ENCODE measurements at places on chromosomes 3 and 15. TPM values are rescaled to one million over a fixed set of nuclear protein-coding genes. Genes with fewer than 3 reads are reported as not detected.

DNA sequence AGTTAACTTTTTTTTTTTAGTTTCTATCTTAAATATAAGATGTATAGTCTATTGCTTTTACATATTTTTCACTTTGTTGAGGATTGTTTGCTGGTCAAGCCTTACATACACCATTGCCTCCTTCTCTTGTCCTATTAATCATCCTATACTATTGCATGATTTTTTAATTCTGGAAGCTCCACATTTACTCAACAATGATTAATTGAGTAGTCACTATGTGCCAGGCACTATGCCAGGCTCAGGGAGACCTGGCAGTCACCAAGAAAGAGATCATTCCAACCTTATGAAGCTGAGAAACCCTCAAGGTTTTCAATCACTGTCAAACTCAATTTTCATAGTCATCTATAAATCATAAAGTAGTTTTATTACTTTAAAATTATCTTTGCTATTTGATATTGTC is 626.2 kb downstream of the IGSF11 start:
- no peak for DNase-seq

GRCh38 chr3:73548436-73548835 is 76.3 kb downstream of the PDZRN3 start:
- no peak for DNase-seq

DNA sequence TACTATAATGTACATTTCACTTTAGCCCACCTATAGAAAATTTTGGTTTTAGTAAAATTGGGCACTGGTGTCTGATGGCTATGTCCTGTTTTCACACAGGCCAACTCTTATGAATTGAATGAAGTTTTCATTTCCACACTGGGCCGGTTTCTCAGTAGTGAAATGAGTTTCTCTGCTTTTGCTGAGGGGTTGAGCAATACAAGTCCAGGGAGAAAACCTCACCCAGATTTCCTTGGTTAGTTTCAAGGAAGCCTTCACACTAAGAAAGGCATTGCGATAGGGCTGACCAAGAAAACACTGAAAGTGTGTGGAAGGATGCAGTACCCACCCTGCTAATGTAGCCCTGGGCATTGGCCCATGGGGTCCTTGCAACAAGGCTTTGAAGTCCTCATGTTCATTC is 331.5 kb upstream of the CFAP20DC start:
- DNase-seq: no peak

- DNase-seq: peak; percentile 88
Measured at GRCh38 chr3:12135029-12135657, 23.6 kb downstream of the TIMP4 start.

DNA sequence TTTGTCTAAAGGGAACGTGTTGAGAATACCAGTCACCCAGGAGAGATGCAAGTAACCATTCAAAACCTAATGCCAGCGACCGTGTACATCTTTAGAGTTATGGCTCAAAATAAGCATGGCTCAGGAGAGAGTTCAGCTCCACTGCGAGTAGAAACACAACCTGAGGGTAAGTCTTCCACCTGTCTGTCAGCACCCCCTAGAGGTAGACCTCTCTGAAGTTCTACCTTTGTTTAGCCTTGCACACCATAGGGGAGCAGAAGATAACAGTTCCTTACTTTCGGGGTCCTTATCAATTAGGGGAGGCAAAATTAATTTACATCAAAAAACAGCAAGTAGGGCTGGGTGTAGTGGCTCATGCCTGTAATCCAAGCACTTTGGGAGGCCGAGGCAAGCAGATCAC is 124.4 kb downstream of the HCN4 start:
- no peak for DNase-seq

- DNase-seq: no peak
Measured at GRCh38 chr3:69906351-69906966, 93.1 kb upstream of the SAMMSON start.

DNA sequence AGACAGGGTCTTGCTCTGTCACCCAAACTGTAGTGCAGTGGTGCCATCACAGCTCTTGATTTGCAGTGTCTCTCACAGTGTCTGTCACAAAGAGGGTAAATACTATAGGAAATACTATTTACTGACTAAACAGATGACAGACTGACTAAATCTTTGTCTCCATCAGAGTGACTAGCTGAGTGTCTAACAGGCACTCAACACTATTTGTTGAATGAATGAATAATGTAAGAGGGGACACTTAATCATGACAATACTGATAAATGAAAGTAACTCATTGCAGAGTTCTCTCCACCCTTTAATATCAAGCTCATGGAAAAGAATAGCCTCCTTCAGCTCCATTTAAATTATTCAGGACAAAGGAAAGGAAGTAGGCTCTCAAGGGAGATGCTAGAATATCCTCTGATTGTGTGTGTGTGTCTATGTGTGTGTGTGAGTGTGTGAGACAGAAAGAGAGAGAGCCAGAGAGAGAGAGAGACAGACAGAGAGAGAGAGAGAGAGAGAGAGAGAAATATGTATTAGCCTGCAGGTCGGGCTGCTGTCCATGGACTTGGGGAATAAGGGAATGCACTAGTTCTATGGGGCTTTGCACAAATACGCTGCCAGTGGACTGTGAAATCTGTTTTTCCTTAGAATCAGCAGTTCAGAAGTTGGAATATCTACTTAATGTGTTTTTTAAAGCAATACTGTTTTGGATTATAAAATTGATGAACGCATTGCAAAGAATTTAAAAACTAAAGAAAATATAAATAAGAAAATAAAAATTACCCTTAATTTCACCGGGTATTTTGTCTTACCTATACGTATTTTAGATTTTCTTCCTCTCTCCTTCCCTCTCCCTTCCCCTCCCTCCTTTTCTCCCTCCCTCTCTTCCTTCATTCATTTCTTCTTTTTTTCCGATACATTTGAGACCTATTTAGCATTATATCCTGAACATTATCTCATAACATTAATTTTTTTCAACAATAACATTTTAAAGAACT is 132.9 kb upstream of the LRIG1 start:
- DNase-seq: no peak

GRCh38 chr3:172334671-172335207 is 113.5 kb downstream of the GHSR start:
- DNase-seq: no peak

DNA sequence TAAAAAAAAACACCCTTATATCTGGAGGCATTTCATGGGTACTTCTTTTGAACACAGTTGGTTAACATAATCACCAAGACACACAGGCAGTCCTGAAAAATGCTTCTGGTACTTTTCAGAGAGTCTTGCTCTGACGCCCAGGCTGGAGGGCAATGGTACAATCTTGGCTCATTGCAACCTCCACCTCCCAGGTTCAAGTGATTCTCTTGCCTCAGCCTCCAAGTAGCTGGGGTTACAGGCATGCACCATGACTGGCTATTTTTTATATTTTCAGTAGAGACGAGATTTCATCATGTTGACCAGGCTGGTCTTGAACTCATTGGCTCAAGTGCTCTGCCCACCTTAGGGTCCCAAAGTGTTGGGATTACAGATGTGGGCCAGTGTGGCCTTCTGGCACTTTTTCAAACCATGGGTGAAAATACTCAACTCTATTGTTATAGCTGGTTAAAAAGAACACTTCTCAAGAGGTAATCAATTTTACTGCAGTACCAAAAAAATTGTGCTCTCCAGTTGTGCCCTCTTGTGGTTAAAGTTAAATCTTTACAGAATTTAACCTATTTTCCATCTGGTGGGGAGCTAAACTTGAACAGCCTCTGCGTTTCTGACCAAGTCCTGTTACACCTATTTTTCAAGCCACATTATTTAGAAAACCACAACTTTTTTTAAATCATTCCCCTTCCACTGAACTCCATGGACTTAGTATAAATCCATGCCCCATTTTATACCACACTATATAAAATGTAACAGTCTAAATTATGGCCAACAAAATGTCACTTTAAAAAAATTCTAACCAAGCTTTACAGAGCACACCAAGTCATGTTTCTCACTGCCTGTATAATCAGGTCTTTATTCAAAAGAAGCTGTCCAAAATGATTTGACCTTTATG is 1.2 kb upstream of the SNAPC5 start:
- DNase-seq: no peak

GRCh38 chr15:90576711-90577389 is 47.1 kb downstream of the CRTC3 start:
- no peak for DNase-seq

DNA sequence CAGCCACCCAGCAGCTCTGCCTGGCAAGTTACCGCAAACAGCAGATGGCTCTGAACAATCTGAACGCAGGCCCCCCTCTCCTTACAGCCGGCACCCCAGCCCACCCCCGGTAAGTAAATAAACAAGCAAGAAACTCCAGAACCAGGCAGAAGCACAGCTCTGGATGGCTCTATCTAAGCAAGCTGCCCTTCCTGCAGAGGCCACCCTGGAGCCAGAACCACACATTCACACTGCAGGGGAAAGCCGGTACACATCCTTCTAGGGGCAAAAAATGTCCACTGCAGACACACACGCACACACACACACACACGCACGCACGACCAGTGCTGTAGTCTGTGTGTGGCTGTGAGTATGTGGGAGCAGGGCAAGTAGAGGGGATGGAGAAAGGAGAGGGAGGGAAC is 63.9 kb downstream of the ADCY5 start:
- no peak for DNase-seq

- no peak for DNase-seq
Measured at GRCh38 chr3:138197058-138197457, 10.0 kb downstream of the ARMC8 start.

GRCh38 chr3:124620600-124621063 is 109.6 kb upstream of the UMPS start:
- no peak for DNase-seq

GRCh38 chr15:78000091-78000926 is 77.2 kb downstream of the TBC1D2B start:
- peak; percentile 87 for DNase-seq

DNA sequence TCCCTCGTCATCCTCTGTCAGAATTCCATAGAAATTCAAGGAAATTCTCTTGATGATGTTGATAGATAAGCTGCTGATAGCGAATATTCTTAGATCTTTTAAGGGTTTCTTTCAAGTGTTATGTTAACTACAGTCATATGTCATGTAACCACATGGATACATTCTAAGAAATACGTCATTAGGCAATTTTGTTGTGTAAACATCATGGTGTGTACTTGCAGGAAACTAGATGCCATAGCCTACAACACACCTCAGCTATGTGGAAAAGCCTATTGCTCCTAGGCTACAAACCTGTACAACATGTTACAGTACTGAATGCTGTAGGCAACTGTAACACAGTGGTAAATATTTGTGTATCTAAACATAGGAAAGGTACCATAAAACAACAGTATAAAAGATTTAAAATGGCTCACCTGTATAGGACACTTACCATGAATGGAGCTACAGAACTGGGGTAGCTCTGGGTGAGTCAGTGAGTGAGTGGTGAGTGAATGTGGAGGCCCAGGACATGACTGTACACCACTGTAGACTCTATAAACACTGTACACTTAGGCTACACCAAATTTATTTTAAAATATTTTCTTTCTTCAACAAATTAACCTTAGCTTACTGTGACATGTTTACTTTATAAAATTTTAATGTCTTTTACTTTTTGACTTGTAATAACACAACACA is 34.6 kb downstream of the GLDN start:
- no peak for DNase-seq

DNA sequence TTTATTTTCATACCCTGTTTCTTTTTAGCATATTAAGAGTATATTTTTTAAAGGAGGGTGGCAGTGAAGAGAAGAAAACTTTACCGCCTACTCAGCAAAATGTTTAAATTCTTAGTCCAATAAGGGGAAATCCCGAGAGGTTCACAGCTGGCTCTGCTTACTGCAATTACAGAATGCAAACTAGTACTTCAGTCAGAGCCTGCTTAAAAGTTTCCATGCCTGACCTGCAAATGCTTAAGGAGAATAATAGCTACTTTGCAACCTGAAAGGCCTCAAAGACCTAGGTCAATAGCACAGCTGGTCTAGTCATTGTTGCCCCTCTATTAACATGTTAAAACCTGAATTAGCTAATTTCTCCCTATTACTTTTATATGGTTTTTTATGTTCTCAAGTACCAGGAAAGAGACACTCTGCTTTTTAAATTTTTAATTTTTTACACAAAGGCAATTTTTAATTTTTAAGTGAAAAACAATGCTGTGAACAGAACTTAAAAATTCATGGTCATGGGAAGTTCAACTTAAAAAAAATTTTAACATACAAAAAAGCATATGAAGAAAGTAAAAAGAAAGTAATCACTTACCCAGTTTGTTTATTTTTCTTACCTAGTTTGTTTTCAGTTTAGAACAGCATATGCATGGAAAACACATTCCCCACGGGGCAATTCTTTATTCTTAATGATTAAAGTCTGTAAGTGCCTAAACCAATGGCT is 79.2 kb downstream of the P3H2 start:
- DNase-seq: no peak

GRCh38 chr15:39211108-39211979 is 369.5 kb upstream of the THBS1 start:
- no peak for DNase-seq

DNA sequence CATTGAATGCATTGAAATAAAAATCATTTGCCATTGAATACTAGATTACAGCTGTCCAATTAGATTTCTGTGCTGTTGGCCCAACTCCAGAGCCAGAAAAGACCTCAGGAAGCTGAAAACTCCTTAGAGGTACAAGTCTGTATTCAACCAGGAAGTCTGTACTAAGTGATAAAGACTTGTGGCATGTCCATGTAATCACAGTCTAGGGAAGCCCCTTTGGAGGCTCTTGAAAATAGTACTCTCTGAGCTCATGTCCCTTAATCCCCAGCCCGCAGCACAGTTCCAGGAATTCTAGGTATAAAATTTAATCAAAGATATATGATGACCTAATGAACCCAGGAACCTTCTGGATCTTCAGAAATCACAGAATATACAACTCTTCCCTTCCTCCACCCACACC is 279.4 kb downstream of the RSL24D1 start:
- no peak for DNase-seq

DNA sequence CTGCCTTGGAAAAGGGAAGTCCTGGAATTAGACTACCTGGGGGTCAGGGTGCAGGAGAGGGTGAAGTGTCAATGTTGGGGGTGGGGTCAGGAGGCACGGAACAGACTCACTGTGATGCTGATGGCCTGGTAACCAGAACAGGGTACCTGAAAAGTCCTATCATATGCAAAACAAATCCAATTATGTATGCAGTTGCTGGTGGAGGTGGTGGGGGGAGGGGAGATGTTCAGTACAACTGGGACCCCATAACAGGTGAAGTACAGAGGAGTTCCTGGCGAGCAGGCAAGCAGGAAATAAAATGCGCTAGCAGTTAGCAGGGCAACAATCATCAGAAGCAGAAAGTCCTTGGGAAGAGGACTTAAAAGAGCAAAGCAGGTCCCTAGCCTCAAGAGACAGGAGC is 4.2 kb upstream of the KATNBL1 start:
- no peak for DNase-seq

DNA sequence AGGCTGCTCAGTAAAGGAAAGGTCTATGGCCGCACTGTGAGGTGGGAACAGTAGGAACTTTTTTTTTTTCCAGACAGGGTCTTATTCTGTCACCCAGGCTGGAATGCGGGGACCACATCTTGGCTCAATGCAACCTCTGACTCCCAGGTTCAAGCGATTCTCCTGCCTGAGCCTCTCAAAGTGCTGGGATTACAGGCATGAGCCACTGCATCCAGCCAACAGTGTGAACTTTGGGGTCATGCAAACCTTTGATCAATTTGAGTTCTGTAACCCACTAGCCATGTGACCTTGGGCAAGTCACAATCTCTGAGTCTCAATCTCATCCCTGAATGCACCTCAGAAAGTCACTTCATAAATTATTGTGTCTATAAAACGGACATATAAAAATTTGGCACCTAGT is 286.8 kb upstream of the CTNNB1 start:
- no peak for DNase-seq

GPR160 gene
- 0.78 TPM for total RNA-seq

DLEC1 gene
- total RNA-seq: 0.22 TPM

FBXO40 gene
- total RNA-seq: 147 TPM

CHST13 gene
- 0.16 TPM for total RNA-seq

NME9 gene
- total RNA-seq: not detected

GABPB1 gene
- 12.0 TPM for total RNA-seq

ARGFX gene
- total RNA-seq: not detected

TIGIT gene
- 0.32 TPM for total RNA-seq

MAP6D1 gene
- 2.3 TPM for total RNA-seq

ISG20 gene
- 3.9 TPM for total RNA-seq
